ENCODE measurements at places on chromosomes 2 and 18.
A peak's percentile ranks its signal among the peaks of the same experiment; 100 is the strongest.

GRCh38 chr2:65800998-65801397 is 368.6 kb upstream of the SPRED2 start:
- no peak for DNase-seq

GRCh38 chr2:109175350-109175678 is 46.3 kb downstream of the SH3RF3 start:
- no peak for DNase-seq

GRCh38 chr2:65146078-65146477 is 16.2 kb upstream of the RAB1A start:
- DNase-seq = no peak

GRCh38 chr2:38266382-38267061 is 110.6 kb downstream of the ATL2 start:
- DNase-seq = no peak

DNA sequence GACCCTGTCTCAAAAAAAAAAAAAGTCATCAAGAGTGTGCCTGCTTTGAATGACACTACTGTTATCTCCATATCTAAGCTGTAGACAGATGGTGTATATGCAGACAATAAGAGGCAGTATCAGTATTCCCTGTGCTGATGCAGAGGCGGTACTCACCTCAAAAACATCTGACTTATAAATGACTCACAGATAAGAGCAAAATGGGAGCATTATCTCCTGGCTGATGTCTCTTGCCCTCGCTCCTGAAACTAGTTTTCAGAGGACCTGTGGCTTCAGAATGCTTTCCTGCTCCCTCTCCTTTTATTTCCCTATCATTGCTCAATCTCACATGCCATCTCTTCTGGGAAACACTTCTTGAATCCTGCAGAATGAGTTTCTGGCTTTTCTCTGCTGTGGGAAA is 289.6 kb downstream of the PTPRM start:
- no peak for DNase-seq

DNA sequence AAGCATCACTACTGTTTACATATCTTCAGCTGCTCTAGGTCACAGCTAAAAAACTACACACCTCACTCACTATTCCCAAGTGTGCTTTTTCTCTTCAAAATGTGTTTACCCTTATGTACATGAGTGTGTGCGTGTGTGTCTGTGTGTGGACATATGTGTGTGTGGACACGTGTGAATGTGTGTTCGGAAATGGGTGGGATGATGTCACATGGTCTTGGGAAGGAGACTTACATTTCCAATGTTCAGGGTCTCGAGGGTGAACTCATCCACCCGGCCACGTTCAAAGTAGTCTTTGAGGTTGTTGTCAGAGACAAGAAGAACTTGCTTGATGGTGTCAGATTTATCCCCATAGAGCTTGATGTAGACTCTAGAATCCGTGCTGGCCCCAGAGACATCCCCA is 87.8 kb downstream of the LOXHD1 start:
- no peak for DNase-seq

- no peak for DNase-seq
Measured at GRCh38 chr2:44055664-44056063, 59.9 kb upstream of the LRPPRC start.

GRCh38 chr2:136129601-136130000 is 11.7 kb upstream of the CXCR4 start:
- DNase-seq = no peak

DNA sequence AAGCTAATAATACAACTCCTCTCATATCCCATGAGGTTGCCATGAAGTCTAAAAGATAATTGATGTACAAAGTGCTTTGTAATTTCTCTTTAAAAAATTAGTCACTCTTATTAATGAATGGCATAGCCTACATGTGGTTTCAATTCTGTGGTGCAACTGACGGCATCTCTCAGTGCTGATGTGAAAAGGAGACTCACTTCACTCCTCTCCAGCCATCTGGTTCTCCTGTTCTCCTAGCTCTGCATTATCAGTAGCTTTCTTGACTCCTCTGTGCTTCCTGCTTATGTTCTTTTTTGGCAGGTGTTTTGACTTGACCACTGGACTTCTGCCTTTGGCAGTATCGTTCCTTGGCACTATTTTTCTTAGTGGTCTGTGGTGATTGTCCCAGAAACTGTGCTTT is 134.9 kb upstream of the ZFP36L2 start:
- no peak for DNase-seq

GRCh38 chr2:2889141-2889540 is 488.5 kb downstream of the EIPR1 start:
- DNase-seq = no peak

- no peak for DNase-seq
Measured at GRCh38 chr2:26059542-26059941, 25.7 kb downstream of the RAB10 start.

- DNase-seq = no peak
Measured at GRCh38 chr2:45879406-45879805, 227.9 kb downstream of the PRKCE start.

GRCh38 chr18:33014060-33014796 is 241.4 kb upstream of the KLHL14 start:
- DNase-seq = no peak

- DNase-seq = no peak
Measured at GRCh38 chr2:24899361-24899910, 20.6 kb downstream of the ADCY3 start.

DNA sequence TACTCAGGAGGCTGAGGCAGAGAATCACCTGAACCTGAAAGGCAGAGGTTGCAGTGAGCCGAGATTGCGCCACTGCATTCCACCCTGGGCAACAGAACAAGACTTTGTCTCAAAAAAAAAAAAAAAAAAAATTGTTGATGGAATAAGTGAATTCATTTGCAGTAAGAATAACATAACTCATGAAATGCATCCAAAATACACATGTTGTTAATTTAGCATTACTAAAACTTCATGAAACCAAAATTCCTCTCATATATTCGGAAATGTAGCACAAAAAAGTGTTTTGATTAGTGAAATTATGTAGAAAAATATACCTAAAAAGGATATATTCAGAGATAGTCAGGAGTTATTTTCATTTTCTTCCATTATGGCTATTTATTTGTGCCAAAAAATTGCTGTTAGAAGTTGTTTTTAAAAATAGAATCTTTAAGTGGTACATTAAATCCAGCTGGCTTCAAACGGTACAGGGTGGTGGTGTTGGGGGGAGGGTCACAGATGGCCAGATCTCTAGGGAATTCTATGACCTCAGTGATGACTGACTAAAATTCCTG is 78.2 kb upstream of the UGP2 start:
- DNase-seq = no peak

GRCh38 chr2:227103583-227103982 is 60.4 kb downstream of the COL4A4 start:
- no peak for DNase-seq

- no peak for DNase-seq
Measured at GRCh38 chr2:40289771-40290404, 162.0 kb downstream of the SLC8A1 start.

GRCh38 chr2:201821080-201821479 is 14.7 kb downstream of the CDK15 start:
- DNase-seq = no peak

GRCh38 chr18:59690996-59691395 is 6.2 kb downstream of the CCBE1 start:
- DNase-seq = no peak

GRCh38 chr2:234425639-234426603 is 71.0 kb downstream of the ARL4C start:
- no peak for DNase-seq

- no peak for DNase-seq
Measured at GRCh38 chr18:54769526-54770464, 58.5 kb upstream of the RAB27B start.

- no peak for DNase-seq
Measured at GRCh38 chr2:241959751-241960269, 90.3 kb downstream of the RTP5 start.

GRCh38 chr2:215590010-215590745 is 154.3 kb upstream of the FN1 start:
- DNase-seq = no peak

- DNase-seq = peak; percentile 11
Measured at GRCh38 chr2:88692187-88692586, 714 bp downstream of the RPIA start.

GRCh38 chr18:63646936-63647335 is 2.9 kb upstream of the SERPINB4 start:
- DNase-seq = no peak

- DNase-seq = no peak
Measured at GRCh38 chr2:42832289-42832634, 39.9 kb upstream of the HAAO start.

DNA sequence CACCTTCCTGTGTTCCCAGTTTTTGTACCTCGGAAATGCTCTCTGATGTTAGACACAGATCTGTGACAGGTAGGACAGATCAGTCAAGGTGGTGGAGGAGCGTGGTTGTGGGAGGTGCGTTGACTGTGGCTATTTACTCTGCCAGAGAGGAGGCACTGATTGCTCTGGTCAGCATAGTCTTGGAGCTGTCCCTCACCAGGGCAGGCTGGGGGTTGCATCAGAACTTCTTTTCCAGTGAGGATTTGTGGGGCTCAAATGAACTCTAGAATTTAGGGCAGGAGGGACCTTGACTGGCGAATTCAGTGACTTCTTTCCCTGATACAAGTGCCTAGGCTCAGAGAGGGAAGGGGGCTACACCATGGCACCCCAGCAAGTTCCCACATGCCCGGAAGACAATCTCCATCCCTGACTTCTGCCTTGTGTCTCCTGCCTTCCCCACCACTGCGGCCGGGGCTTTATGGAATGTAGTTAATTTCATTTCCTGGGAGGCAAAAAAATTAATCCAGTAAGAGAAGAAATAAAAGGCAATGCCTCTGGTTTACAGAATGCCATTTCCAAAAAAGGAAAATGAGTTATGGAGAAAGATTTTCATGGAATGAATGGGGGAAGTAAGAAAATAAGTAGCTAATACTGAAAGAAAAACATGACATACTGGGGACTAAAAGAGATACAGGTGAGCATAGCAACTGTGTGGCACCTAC is 26.1 kb downstream of the NIFK start:
- DNase-seq = no peak

GRCh38 chr18:808502-808901 is 3.5 kb downstream of the YES1 start:
- no peak for DNase-seq

DNA sequence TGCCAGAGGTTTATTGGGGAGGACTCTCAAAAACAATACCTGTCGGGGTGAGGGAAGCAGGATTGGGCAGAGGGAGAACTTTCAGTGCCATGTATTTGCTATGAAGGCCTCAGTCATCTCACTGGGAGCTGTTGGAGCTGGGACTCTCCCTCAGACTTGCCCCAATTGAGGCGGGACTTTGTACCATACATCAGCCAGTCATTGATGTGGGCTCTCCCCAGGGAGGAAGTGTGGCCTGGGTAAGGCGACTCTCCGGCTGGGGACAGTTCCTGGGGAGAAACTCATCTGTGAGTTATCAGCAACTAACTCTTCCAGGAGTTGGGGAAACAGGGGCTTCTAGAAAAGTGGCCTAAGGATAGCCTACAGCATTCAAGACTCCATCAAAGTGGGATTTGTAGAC is 66.5 kb downstream of the FTCDNL1 start:
- no peak for DNase-seq

- no peak for DNase-seq
Measured at GRCh38 chr2:160989778-160990177, 170.4 kb upstream of the TANK start.

GRCh38 chr2:106876699-106877098 is 9.3 kb downstream of the ST6GAL2 start:
- no peak for DNase-seq

GRCh38 chr2:70793450-70793849 is 3.0 kb upstream of the FIGLA start:
- no peak for DNase-seq

DNA sequence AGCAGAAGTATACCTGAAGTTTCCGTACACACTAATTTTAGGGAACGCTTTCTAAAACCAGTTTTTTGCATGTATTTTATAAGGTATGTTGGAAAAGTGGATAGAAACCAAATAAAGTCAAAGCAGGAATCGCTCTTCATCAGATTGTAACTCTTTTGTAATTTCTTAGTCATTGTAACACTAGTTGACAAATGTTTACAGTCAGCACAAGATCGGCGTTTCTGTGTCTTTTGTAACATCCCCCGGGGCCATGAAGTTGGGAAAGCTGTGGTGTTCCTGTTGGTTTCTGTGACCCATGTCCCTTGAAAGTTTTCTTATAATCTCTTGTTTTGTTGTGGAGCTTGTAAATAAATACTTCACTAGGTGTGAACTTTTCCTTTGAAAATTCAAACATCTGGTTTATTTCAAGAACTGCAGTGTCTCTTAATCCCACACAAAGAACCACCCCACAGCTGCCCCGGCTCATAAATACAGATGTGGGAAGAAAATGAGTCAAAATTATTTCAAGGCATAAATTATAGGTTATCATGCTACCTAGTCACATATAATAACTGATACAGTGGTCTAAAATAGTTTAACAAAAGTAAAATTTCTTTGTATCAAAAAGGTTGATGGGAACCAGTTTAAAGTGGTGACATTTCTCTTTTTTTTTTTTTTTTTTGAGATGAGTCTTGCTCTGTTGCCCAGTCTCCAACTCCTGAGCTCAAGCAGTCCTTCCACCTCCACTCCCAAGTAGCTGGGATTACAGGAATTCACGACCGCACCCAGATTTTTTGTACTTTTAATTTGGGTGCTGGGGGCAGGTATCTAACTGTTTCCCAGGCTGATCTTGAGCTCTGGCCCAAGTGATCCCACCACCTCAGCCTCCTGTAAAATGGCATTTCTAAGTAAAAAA is 751 bp upstream of the NMI start:
- DNase-seq = peak; percentile 5

GRCh38 chr2:1749489-1750119 is 5.3 kb upstream of the PXDN start:
- DNase-seq = no peak

DNA sequence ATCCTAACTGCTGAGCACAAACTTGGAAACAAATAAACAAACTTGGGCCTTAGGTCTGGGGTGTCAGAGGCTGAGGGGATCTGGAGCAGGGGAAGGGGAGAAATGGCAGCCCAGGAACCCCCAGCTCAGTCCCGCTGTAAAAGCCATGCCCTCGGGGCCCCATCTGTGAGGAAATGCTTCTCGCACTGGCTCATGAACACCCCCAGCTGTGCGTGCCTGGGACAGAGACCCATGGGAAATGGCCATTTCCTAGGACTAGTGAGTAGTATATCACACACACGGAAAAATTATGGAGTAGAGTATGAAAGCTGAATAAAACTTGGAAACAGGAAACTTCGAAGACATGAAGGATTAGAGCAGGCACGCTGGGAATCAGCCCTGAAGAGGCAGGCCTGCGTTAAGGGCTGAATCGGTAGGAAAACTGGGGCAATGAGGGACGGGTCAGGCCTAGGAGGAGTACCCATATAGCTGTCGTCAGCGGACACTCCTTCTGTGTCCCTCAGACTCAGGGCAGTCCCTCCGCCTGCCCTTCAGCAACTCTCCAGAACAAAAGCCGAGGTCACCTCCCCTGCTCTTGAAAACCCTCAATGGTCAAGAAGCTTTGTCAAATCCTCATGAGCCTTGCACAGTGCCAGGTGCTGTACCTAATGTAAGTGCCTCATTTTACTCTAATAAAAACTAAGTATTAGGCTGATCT is 120.8 kb upstream of the ODC1 start:
- DNase-seq = no peak

- no peak for DNase-seq
Measured at GRCh38 chr2:61900281-61900680, 5.2 kb upstream of the COMMD1 start.

GRCh38 chr2:219687882-219688559 is 60.6 kb downstream of the SLC4A3 start:
- DNase-seq = no peak

- no peak for DNase-seq
Measured at GRCh38 chr2:174007010-174007409, 41.8 kb upstream of the SP3 start.
